ENCODE measurements at places on chromosomes 7 and 10.

DNA sequence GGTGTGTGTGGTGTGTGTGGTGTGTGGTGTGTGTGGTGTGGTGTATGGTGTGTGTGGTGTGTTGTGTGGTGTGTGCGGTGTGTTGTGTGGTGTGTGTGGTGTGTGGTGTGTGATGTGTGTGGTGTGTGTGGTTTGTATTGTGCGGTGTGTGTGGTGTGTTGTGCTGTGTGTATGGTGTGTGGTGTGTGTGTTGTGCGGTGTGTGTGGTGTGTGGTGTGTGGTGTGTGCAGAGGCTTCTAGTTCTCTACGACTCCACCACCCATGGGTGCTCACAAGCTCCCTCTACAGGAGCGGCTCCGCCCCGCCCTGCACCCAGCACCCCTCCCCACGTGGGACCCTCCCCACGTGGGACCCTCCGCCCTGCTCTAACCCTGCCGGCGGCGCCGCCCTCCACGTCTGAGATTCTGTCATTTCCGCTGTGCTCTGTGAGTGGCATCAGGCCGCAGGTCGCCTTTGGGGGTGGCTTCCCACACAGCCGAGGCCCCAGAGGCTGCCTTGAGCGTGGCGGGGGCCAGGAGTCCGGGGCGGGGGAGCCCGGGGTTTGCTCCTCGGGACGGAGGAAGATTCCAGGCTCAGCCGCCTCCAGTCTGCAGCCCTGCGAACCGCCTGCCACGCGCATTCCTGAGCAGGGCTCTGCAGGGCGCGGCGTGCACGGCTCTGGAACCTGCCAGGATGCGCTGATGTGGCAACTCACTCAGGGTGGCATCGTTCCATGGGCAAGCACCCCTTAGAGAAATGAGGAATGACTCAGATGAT is 37.0 kb upstream of the DNAJB6 start:
- no peak for DNase-seq

DNA sequence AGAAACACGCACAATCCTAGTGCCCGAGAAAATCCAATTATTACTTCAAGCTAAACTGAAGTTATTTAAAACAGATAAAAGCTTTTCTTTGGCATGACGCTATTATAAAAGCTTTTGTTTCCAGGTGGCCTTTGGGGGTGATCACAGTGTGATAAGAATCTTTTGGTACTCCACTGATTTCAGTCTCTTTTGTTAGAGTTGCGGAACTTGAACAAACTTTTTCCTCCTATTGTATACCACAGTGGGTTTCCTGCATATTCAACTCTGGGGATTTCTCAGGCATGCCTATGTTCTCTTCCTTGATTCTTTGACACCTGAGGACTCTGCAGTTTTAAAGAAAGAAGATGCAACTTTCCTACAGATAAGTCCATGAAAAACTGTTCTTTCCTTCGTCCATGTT is 99.7 kb upstream of the PITRM1 start:
- DNase-seq, result no peak

DNA sequence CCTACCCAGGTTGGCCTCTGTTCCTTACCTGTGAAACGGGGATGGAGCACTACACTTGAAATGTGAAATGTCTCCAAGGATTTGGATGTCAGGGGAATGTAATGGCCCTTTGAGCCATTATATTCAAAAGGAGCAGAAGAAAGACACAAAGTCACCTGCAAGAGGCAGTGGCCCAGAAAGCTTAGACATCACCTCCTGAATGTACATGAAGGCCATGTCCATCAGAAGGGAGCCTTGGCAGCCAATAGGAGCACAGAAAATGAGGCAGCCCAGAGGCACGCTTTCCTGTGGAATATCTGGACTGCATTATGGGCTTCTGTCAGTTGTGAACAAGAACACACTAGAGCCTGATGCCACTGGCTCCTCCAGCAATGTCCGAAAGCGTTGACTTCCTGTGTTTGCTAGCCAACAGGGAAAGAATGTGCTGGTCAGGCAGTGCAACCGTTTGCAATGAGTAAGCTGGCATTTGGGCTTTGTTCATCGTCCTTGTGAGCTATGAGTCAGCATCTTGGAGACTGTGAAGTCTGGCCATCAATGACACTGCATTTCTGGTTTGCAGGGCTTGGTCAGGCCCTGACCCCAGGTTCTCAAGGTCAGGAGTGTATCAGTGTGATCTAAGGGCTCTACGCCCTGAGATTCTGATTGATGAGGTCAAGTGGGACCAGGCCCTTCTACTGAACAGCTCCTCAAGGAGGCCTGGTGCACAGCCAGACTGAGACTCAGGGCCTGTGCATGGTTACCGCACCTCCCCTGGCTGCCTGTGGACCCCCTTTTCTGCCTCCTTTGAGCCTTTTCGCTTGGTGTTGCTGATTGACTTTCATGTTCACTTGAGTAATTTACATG is 222.4 kb downstream of the RPS24 start:
- DNase-seq, result no peak

DNA sequence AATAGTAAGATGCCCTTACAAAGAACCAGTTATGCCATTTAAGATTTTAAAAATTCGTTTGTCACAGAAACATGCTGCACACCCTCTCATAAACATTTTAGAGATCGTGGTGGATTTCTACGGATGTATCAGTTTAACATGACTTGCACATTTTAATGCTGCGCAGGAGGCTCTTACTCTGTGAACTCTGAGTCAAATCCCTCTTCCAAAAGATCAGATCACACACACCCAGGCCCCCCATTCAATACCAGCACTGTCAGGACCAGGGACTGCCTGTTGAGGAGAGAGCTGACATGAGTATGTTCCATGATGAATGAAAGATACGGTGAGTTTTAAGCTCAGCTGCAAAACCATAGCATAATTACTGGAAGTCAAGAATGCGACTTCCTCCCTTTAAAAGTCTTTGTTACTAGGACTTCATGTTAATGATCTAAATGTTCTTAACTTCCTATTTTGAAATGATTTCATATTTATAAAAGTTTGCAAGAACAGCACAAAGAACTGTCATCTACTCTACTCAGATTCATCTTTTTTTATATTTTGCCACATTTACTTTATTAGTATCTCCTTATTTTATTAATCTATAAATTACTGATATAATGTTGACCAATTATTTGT is 500.2 kb downstream of the GLRX3 start:
- no peak for DNase-seq

GRCh38 chr10:25061125-25061524 is 44.7 kb downstream of the THNSL1 start:
- no peak for DNase-seq

DNA sequence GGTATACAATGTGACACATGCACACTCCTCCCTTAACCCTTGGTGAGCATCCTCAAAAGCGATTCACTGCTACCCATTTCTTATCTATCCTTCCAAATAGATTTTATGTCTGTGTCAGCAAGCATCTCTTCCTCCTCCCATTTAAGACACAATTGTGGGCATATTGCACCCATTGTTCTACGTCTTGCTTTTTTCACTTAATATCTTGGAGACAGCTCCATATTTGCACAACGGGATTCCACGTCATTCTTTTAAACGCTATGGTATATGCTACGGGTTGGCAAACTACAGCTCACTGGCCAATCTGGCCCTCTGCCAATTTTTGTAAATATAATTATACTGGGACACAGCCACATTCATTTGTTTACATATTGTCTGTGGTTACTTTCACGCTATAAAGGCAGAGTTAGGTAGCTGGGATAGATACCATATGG is 88.6 kb downstream of the RNF216 start:
- DNase-seq, result no peak

DNA sequence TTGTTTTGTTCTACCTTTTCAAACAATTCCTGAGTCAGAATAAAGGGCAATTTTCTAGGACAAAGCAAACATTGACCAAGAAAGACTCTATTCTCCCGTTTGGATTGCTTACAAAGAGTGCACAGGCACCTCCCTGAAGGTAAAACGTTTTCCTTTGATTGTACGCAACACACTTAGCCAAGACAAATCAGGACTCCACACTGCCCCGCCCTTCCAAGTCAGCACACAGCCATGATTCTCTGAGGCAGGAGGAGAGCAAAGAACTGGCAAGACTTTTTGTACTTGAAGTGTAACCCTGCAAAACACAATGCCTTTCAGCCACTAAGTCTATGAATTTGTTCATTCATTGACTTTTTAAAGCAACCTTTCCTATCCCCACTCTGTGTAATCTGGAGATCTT is 85.0 kb upstream of the FAM180A start:
- DNase-seq, result no peak

DNA sequence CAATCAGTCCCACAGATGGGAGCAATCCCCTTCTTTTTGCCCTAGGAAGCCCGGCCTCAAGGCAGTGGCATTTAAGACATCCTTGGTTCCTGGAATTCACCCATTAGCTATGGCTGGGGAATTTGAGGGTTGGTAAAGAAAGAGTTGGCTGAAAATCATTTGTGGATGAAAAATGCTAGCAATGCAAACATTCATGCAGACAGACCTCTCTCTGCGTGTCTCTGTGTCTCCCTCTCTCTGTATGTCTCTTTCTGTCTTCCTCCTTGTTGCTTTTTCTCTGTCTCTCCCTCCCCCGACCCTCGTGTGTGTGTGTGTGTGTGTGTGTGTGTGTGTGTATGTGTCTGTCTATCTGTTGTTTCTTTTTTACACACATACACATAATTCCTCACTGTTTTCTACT is 19.4 kb downstream of the LDB3 start:
- no peak for DNase-seq

DNA sequence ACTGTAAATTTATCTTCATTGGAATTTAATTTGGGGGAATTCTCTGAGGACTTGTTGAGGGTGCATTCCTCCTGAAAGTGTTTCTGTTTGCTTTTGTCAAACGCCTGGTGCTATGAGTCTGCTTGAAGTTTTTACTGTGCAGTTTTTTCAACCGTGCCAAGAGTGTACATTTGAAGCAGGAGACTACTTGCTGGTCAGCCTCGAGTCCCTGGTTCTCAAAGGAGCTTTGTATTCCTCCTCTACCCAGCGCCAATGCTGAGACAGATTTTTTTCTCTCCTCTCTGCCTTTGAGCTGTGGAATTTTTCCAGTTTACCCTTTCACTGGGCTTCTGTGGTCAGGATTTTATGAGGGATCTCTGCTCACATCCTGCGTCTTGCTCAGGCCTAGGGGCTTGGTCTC is 62.1 kb downstream of the NPY start:
- no peak for DNase-seq

DNA sequence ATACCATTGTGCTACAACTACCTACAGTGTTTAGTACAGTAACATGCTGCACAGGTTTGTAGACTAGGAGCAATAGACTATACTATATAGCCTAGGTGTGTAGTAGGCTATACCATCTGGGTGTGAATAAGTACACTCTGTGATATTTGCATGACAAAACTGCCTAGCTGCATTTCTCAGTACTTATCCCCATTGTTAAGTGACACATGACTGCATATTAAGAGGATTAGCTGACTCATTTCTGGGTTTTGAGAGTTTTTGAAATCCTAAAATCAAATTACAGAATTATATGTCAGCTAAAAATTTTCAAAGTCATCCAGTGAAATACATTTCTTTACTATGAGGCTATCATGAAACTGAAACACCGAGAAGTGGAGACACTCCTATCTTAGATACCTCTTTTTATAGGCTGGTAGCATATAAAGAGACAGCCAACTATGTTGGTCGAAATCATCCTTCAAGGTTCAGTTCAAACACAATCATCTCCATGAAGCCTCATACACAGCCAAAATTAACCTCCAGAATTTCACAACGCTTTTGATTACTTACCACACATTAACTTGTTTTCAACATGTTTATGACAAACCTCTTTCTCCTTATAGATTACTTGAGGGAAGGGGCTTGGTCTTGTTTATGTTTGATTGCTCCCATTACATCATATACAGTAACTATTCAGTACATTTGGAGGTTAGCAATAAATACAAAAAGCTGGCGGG is 89.8 kb upstream of the ANK3 start:
- no peak for DNase-seq

DNA sequence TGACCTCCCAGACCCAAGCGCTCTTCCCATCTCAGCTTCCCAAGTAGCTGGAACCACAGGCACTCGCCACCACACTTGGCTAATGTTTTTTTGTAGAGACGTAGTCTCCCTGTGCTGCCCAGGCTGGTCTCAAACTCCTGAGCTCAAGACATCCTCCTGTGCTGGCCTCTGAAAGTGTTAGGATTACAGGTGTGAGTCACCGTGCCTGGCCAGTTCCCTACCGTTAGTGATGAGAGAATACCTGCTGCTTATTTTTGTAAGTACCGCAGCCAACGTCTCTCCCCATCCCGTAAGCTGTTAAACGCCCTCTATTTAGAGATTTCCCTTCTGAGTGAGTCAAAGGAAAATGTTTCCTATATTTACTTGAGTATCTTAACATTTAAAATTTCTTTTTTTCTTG is 38.5 kb upstream of the PDLIM1 start:
- no peak for DNase-seq

- no peak for DNase-seq
Observed at GRCh38 chr7:121054925-121055324, 66.4 kb downstream of the CPED1 start.

DNA sequence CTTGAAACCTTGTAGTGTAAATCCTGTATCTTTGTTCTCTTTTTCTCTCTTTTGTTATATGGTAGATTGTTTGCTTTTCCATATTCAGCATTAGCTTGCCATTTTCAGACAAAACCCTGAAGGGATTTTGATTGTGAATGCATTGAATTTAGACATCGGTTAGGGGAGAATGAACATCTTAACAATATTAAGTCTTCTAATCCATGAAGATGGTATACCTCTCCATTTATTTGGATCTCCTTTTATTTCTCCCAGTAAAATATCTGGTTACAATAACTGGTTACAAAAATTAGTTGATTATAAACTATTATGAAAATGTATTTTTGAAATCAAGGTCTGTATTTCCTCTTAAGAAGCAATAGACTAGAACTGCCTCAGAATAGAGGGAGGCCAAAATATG is 12.4 kb upstream of the SLK start:
- DNase-seq, result no peak

- no peak for DNase-seq
Observed at GRCh38 chr10:95289003-95289920, 1.5 kb downstream of the PDLIM1 start.

DNA sequence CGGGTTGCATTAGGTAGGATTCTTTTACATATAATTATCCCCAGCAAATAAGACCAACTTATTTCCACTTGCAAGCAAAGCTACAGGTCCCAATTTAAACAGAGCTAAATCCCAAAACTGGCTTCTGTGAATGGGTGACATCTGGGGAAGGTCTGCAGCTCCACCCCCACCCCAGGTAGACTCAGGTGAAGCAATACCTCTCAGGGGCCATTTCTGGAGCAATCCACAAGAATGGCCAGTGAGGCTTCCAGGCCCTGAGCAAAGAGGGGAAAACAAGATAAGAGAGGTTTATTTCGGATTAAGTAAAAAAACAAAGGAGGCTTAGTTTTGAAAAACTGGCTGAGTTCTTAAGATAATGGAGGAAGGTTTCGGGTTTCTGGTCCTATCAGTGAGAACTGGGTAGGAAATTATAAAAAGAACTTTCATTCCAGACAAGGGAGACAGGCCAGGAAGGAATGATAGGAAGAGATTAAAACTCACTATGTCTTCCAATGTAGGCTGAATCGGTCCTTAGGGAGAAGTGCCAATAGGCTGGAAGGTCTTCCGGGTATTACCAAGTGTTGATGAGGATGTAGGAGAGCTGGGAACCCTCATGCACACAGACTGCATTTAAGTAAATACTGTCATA is 25.4 kb downstream of the SH3PXD2A start:
- no peak for DNase-seq

GRCh38 chr7:87151002-87151728 is 1.1 kb upstream of the DMTF1 start:
- no peak for DNase-seq
